ENCODE measurements at places on chromosomes 7 and 10.

DNA sequence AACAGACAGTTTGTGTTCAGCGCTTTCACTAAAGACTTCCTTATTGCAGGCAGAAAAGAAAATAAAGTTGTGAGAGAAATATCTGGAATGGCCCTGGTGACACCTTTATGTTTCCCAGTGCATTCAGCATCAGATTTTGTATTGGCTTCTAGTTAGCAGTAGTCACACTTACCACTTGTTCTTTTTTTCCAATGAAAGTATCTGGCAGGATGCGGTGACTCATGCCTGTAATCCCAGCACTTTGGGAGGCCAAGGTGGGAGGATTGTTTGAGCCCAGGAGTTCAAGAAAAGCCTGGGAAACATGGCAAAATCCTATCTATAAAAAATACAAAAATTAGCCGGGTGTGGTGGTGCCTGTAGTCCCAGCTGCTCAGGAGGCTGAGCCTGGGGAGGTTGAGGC is 649.6 kb downstream of the LRMDA start:
- DNase-seq, result no peak

GRCh38 chr7:117217106-117218035 is 105.5 kb downstream of the WNT2 start:
- no peak for DNase-seq

DNA sequence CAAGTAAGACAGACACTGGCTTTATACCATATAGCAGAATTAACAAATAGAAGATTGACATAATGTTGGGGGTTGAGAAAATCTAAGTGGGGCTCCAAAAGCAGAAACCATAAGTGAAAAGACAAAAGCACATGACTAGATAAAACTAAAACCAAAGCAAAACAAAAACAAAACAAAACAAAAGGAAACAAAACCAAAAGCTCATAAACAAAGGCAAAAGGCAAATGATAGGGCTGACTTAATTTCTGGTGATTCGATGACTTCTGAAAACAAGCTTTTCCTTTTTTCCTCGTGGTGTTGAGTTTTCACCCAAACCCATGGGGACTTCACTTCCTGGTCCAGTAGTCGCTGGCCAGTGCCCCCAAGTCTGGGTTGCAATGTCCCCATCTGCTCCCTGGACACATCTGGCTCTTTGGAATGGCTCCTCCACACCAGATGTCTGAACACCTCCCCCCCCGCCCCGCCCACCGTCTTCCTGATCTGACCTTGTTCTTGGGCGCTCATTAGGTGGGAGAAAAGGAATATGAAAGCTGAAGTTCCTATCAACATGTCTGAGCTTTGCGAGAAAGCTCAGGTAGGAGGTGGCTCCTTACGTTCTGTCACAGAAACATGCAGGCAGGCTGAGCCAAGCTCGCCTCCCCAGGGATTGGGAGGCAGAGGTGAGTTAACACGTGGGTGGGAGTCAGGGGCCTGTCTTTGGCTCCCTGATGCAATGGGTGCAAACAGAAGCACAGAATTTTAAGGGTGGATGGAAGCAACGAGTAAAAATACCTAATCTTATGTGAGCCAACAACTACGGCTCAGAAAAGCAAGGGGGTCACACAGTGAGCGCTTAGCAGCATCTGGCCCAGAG is 121.0 kb downstream of the NEURL1 start:
- no peak for DNase-seq

DNA sequence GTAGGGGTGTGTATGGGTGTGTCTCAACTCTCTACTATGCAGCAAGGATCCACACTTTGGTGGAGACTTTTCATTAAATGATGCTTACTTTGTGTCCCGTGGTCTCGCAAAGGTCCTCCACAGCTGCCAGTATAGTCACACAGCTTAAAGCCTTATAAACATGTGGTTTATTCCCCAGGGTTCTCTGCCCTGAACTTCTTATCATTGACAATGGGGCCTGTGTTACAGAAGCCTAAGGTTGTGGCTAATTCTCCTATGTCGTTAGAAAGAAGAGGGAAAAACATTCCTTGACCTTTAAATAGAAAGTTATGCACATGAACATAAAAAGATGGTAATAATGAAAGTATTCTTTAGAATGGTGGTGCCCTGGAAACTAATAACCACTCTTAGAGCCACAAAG is 201.4 kb downstream of the INHBA start:
- DNase-seq, result no peak

GRCh38 chr7:913736-914520 is 37.6 kb downstream of the GET4 start:
- DNase-seq, result no peak

GRCh38 chr10:111707076-111707475 is 476.5 kb downstream of the GPAM start:
- no peak for DNase-seq

DNA sequence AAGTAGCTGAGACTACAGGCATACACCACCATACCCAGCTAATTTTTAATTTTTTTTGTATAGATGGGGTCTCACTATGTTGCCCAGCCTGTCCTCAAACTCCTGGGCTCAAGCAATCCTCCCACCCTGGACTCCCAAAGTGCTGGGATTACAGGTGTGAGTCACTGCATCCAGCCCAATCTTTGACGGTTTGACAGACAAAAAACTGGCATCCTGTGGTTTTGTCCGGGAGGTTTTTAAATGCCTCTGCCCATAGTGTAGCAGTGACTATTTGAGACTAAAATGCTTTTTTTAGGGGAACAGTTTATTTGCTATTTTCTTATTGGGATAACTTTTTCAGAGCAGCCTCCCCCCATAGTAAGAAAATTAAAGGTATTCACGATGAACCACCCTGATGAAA is 523.7 kb upstream of the GALNT17 start:
- DNase-seq, result no peak

GRCh38 chr10:26436848-26437247 is 1.3 kb upstream of the APBB1IP start:
- no peak for DNase-seq

DNA sequence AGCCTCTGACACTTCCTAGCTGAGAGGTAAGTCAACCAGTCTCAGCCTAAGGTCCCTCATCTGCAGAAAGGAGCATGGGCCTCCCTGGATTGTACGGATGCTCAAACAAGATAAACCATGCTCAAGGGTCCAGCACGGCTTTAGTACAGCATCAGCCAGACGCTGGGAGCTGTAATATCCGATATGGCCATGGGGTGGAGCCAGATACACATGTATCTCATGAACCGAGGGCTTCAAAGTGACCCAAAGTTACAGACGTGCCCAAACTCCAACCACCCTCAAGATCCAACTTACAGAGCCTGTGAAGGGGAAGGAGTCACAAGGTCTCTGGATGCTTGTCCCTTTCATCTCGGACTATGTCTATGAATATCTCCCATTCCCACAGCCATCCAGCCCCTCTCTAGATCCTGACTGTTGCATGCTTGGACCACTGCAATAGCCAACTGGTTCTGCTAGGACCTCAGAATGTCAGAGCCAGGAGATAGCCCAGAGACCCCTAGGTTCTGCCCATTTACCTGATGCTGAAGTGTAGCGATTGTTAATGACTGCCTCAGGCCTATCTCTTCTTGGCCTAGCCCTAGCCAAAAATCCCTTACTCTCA is 142.4 kb downstream of the SH3PXD2A start:
- DNase-seq, result peak; percentile 44

GRCh38 chr10:86180861-86181260 is 185.7 kb downstream of the GRID1 start:
- DNase-seq, result no peak

DNA sequence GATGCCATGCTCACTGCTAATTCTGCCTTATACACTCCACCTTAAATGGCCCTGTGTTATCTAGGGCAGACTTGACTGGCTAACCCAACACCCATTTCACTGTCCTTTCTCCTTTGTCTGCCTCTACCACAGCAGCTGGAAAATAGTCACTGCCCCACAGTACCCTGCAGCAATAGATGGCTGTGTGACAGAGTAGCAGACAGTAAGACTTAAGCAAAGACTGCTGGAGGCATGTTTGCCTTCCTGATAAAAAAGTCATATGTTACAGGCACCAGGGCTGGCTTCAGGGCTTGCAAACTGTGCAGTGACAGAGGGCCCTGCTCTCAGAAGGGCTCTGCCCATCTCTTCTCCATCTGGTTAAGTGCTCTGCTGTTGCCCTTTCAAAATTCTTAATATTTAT is 332.6 kb upstream of the GHITM start:
- DNase-seq, result no peak

GRCh38 chr10:33570495-33570894 is 236.0 kb upstream of the NRP1 start:
- DNase-seq, result no peak

- DNase-seq, result no peak
Observed at GRCh38 chr10:103715430-103715829, 139.9 kb downstream of the SH3PXD2A start.

GRCh38 chr7:12007576-12007975 is 175.6 kb upstream of the THSD7A start:
- no peak for DNase-seq

DNA sequence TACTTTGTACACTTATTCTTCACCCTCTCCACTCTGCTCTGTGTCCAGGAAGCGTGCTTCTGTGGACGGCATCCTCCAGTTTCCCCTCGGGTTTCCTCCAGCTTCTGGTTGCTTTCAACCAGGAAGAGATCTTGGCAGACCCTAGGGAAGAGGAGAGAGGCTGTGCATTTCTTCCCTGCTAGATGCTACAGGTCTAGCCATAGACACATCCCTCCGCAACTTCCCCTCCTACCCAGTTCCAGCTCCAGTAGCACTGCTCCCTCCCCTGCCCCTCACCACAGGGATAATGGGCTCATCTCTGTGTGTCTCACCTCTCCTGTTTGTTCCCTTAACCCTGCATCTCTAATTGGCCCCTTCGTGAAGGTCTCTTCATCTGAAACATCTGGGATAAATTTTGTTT is 16.3 kb downstream of the TLL2 start:
- DNase-seq, result no peak

GRCh38 chr7:137331378-137331777 is 12.2 kb downstream of the PTN start:
- peak; percentile 14 for DNase-seq

DNA sequence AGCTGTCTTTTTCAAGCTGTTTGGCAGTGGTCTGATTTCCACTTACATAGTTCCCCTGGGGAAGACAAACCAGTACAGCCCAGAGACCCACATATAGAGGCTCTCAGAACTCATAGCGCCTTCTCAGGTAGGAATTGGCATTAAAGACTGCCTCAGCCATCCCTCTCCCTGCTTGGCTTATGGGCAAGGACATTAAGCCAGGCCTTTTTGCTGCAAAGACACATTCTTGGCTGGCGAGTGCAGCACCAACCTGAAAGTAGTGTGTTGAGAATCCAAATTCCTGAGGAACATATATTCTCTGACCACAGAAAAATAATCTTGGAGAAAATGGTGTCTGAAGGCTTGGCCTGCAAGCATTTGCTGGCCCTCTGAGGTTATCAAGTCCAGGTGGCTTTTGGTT is 39.2 kb upstream of the HPS1 start:
- no peak for DNase-seq

- DNase-seq, result no peak
Observed at GRCh38 chr10:93854975-93855374, 38.8 kb upstream of the SLC35G1 start.

DNA sequence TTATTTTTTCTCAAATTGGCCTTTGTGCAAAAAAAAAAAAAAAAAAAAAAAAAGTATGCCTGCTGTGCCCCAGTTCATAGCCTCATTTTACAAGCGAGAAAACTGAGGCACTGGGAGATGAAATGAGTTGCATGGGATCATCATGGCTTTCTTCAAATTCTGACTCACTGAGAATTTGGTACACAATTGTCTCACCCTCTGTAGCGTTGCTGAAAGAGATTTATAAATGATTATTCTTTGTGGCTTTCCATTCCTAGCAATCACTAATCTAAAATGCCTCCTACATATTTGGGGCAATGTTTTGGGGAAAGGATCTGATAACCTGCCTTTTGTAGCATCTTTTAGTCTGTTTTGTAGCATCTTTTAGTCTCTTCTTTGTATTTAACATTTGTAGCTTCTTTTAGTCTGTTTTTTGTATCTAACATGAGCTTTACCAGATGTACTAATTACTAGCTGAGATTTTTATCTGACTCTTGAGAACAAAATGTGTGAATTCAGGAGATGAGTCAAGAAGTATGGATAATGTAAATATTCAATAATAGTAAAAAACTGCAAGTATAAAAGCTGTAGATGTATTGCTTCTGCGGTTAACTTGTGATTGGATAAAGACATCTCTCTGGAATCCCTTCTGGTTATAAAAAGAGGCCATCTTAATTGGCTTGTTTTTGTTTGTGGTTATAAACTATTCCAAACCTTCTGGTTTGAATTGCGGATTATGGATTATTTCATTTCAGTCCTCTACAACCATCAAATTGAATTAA is 161.4 kb downstream of the ARID5B start:
- DNase-seq, result no peak

DNA sequence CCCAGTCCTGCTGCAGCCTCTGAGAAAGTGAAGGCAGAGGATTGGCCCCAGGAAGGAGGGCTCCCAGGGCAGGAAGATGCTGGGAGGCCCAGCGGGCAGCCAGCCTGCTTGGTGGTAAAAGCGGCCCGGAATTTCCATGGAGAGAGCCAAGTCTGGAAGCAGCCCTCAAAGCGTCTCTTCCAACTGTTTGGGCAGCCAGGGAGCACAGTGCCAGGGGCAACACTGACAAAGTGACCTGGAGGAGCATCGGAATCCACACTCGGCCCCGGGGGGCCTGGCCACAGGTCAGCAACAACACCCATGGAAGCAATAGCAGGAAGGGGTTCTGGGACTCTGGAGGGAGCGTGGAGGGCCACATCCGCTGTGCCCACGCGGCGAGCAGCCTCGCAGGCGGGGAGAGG is 63.2 kb upstream of the FGFR2 start:
- no peak for DNase-seq

DNA sequence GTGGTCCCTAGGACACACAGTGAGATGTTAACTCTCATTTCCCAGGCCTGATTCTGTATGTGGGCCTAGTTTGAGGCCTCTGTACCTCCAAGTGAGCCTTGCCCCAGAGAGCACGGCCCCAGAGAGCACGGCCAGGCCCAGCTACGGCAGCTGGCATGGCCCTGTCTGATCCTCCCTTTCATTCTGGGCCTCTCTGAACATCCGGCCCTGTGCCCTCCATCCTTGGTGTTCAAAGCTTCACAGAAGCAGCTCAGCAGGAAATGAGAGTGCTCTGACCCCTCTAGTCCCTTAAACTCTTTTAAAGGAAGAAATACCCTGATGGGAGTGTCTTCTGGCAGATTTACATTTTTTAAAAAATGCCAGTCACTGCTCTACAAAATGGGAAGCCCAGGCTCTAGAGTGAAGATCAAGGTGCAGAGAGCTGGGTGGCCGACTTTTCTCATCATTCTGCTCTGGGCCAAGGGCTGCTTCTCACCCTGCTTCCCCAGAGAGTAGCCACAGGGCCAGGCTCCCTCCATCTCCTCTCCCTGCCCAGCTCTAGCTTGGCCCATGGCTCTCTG is 171.9 kb downstream of the RPS24 start:
- DNase-seq, result no peak

Measured in NCI-H345 (cell line).